ENCODE measurements at places on chromosomes 5 and 9. TPM values are rescaled to one million over a fixed set of nuclear protein-coding genes. Genes with fewer than 3 reads are reported as not detected.

B4GALT1 gene
- total RNA-seq, result 6.9 TPM

EPB41L4A gene
- 1.3 TPM for total RNA-seq

GPRIN1 gene
- 4.6 TPM for total RNA-seq

INSL6 gene
- not detected for total RNA-seq

GARNL3 gene
- 1.2 TPM for total RNA-seq

EIF4E1B gene
- not detected for total RNA-seq

NTRK2 gene
- total RNA-seq, result not detected

GRCh38 chr5:38725371-38725865 lies 120.4 kb upstream of the OSMR start:
- no peak for DNase-seq

DNA sequence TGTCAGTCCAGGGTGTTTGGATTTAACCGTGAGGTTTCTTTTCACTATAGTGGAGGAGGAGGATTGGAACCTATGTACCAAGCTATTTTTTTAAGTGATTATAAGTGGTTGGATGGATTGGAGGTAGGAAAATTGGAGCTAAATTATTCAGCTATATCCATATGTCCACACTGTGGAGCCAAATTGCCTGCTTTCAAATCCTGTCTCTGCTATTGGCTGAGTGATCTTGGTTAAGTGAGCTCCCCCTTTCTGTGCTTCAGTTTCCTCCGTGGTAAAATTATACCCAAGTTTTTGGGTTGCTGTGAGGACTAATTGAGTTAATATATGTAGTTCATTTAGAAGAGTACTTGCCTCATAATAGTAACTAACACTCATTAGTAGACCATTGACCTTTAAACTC lies 2.5 kb downstream of the CENPP start:
- peak; percentile 72 for DNase-seq

DNA sequence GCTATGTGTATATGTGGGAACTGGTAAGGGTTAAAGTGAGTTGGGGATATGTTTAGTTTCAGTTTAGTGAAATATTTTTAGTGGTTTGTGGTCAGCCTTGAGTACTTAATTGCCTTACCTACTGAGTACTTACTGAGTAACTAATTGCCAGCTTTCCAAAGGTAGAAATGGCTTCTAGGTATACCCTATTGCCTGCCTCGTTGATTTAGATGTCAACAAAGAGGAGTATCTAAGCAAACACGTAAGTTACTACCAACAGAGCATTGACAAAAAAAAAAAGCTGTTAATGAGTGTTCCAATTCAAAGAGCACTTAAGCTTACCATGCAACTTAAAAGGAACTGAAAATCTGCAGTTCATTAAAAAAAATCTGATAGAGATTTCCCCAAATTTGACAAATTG lies 8.8 kb downstream of the ATP10B start:
- no peak for DNase-seq

DNA sequence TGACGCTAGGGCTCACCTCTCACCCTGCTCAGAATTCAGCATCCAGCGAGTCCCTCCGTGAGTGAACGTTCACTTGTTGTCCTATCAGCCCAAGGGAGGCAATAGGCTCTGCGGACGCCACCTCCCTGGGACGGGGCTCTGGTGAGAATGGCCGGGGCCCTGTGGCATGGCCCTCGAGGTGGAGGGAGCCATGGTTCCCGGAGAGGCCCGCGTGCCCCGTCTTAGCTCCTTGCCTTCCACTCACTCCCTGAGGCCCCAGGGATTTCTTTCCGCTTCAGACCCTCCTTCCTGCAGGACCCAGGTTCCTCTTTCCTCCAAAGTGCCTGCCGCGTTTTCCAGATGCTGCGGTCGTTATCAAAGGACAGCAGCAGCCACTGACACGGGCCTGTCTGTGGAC lies 21.5 kb downstream of the EXOC3 start:
- DNase-seq, result no peak

- DNase-seq, result no peak
These were observed 99.4 kb downstream of the DRD1 start for GRCh38 chr5:175344331-175345195.

DNA sequence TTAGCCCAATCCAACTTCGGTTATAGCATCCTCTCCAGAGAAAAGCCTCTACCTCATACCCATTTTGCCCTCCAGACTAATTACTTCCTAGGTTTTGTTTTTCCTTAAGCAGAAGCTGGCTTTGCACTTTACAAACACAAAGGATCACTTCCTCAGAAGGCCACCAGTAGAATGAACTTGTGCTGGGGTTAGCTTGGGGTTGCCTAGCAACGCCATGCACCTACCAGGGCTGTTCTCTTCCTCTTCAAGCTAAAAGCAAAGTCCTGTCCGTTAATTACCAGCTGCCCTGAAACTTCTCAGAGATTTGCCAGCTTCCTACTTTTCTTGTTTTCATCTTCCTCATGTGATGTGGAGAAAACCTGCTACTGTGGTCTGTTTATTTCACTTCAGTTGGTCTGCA lies 132.0 kb upstream of the WWC1 start:
- DNase-seq, result peak; percentile 45

DNA sequence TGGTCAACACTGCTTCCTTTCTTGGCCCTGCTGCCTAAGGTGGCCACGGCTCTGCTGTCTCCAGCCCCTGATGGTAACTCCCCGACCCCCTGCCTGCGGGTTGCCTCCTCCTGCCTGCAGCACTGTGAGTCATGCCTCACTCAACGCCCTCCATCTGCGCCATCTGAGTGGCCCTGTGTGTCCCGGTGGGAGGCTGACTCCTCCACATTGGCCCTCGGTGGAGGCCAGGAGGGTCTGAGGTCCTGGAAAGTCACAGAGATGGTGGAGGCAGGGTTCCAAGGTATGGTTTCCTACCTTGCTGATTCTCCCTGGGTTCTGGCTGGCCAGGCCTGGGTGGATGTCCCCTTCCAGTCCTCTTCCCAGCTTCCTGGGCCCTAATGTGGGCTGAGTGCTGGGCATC lies 64.5 kb upstream of the ADAMTS2 start:
- no peak for DNase-seq

- DNase-seq, result no peak
These were observed 150.2 kb upstream of the KLF9 start for GRCh38 chr9:70564468-70565335.

GRCh38 chr5:157540124-157540523 lies 35.5 kb downstream of the ADAM19 start:
- no peak for DNase-seq

All from Karpas-422 (cell line).